ENCODE measurements at places on chromosomes 2 and 18. TPM values are rescaled to one million over a fixed set of nuclear protein-coding genes. Genes with fewer than 3 reads are reported as not detected.

- no peak for DNase-seq
These were observed 135.3 kb upstream of the SH3BP4 start for GRCh38 chr2:234816491-234816890.

- no peak for DNase-seq
These were observed 111.2 kb downstream of the PLB1 start for GRCh38 chr2:28606986-28607441.

DNA sequence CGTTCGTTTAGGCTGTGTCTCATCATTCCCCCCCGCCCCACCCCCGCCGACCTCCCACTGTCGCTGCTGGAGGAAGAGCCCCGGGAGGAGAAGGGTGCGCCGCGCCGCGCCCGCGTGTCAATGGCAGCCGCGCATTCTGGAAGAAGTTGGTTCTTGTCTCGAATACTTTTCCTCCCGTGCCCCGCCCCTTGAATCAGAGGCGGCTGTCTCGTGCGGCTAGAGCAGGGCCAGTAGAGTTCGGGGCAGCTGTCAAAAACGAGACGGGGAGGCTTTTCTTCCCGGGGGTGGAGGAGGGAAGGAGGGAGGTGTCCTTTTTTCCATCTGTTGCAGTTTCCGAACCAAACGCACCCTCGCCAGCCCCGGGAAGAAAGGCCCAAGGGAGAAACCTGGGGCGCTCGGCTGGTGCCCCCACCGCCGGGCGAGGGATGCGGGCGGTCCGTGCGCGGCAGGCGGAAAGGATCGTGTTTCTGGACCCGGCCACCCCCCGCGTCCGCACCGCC, 410 bp upstream of the TGIF1 start:
- DNase-seq = no peak

DNA sequence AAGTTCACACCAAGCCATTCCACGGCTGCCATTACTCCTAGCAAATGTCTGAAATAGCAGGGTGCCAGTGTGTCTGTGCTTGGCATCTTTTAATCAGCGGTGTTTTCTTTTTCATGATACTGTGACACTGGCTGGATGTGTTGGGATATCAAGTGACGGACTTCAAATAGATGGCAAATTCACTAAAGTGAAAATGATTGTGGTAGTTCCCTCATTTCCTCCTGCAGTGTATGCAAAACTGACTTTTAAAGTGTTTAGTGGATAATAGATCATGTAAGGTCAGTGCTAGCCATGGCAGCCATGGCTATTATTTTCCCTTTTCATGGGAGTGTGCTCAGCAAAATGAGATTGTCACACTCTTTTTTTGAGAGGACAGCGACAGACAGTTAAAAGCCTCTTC, 261.5 kb upstream of the SIX3 start:
- DNase-seq = no peak

GRCh38 chr18:32552421-32553030, 81.8 kb upstream of the GAREM1 start:
- peak; percentile 56 for DNase-seq

GRCh38 chr2:241334813-241335212, 19.1 kb downstream of the SEPTIN2 start:
- no peak for DNase-seq

- DNase-seq = peak; percentile 75
These were observed 111.4 kb downstream of the FTCDNL1 start for GRCh38 chr2:199739413-199740110.

GRCh38 chr2:64029116-64029665, 10.0 kb upstream of the VPS54 start:
- DNase-seq = no peak

GRCh38 chr2:99631700-99632099, 141.9 kb upstream of the REV1 start:
- no peak for DNase-seq

DNA sequence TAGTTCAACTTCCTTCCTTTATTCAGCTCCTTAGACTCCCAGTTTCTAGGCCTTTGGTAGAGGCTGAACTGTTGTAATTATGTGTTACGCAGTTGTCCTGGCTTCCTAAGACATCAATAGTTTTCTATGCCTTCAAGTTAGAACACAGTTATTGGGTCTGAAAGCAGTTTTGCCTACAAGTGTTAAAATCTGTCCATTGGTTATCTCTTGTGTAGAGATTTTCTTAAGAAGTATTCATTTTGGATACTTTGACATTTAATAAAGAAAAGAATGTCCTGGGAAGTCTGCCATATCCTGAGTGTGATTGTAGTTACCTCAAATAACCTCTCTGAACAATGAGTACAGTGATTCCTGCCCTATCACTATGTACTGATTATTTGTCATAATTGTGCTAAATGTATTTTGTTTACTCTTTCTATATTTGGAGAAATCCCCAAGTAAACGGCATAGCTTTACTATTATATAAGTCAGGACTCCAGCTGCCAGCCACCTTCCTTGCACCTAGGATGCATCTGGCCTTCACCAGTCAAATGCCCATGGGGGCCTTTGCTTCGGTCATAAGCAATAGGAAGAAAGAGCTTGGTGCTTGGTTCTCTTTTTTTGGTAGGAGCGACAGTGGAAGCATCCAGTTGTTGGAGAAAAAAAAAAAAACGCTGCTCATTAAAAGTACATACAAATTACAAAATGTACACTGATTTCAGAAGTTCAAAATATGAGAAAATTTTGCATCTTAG, 449.5 kb upstream of the PKDCC start:
- no peak for DNase-seq

GRCh38 chr2:238870261-238870660, 22.4 kb downstream of the TWIST2 start:
- no peak for DNase-seq

DNA sequence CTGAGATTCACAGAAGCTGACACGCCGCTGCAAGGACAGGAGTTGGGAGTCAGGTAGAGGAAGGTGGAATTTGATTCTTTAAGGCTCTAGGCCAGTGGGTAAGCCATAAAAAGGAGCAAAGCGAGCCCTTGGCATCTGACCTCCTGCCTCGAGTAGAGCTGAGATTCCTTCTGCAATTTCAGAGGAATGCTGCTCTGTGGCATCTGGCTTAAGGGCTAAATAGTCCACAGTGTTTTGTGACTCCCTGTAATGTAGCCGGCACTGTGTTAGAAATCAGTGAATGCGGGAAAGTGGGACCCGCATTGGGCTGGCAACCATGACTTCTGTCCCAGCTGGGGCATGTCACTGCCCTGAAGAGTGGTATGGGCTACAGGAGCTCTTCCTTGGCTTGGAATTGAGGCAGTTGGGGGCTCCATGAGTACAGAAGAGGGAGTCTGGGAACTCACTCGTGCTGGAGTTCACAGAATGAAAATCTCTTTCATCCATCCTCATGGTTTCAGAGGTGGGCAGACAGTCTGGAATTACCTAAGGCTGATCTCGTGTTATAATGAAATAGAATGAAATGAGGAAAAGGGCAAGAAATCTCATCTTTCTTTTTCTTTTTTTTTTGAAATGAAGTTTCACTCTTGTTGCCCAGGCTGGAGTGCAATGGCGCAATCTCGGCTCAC, 12.7 kb upstream of the MYCN start:
- no peak for DNase-seq

DNA sequence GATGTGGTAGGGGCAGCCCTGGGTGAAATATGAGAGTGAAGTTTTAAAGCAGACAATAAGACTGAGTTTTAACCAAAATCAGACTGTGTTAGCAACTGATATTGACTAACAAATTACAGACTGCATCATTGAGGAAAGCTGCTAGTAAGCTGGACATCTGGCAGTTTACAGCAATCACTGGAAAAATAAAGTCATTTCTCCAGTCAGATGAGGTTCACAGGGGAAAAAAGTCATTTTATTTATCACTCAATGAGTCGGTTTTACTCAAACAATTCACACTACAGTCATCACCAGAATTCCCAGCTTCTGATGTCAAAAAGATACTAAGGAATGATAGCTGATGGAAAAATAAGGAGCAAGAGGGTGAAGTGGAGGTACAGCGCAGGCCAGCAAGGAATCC, 10.5 kb upstream of the TMEM177 start:
- no peak for DNase-seq

GRCh38 chr2:216064014-216064630, 17.5 kb downstream of the PECR start:
- no peak for DNase-seq

DNA sequence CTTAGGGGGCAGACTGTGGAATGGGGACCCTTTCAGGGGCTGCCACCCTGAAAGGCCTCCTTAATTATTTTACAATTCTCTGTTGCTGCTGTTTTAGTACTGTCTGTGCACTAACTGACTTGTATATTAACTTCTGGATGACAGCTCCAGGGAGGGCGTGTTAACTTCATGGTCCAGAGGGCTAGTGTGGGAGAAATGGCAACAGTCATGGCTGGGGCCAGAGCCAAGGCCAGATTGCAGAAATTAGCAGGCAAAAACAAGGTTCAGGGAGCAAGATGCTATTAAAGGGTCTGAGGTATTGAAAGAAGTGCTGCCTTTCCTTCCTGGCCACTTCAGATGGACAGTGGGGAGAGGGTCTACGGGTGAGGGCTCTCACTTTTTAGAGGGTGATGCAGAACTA, 9.1 kb downstream of the WIPF1 start:
- DNase-seq = no peak

- DNase-seq = no peak
These were observed 13.3 kb downstream of the MAL start for GRCh38 chr2:95038635-95039298.

GRCh38 chr2:88831792-88832248, 140.3 kb downstream of the RPIA start:
- peak; percentile 47 for DNase-seq

DNA sequence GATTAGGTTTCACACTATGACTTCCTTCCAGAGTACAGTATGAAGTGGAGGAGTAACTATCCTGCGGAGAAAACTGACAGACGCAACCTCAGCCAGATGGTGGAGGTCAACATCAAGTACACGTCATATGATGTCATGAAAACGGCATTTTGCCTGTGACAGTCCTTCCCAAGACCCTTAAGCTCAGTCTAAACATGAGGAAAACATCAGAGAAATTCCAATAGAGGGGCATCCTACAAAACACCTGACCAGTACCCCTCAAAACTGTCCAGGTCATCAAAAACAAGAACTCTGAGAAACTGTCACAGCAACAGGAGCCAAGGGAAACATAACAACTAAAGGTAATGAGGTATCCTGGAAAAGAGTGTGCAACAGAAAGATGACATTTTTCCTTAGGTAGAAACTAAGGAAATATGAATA, 1.7 kb downstream of the RNU4ATAC start:
- no peak for DNase-seq

DNA sequence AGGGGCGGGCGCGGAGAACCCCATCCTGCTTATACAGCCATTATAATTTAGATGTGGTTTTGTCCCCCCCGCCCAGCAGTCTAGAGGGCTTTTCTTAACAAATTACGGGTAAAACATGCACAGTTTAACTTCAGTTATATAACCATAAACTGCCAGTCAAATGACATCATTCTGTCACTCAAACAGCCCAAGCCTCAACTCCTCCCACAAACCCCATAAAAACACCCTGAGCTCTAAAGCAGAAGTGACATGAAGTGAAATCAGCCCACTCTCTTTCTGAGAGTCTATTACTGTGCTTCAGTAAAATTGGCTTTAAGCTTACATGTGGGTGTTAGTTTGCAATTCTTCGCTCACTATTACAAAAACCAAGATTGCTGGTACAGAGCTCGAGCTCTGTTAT, 705.1 kb upstream of the GCFC2 start:
- no peak for DNase-seq

GRCh38 chr2:239789711-239790110, 235.4 kb downstream of the NDUFA10 start:
- no peak for DNase-seq

GRCh38 chr18:13110559-13110958, 108.0 kb upstream of the LDLRAD4 start:
- DNase-seq = no peak

GRCh38 chr2:103512442-103512841, 750.6 kb downstream of the TMEM182 start:
- no peak for DNase-seq

DNA sequence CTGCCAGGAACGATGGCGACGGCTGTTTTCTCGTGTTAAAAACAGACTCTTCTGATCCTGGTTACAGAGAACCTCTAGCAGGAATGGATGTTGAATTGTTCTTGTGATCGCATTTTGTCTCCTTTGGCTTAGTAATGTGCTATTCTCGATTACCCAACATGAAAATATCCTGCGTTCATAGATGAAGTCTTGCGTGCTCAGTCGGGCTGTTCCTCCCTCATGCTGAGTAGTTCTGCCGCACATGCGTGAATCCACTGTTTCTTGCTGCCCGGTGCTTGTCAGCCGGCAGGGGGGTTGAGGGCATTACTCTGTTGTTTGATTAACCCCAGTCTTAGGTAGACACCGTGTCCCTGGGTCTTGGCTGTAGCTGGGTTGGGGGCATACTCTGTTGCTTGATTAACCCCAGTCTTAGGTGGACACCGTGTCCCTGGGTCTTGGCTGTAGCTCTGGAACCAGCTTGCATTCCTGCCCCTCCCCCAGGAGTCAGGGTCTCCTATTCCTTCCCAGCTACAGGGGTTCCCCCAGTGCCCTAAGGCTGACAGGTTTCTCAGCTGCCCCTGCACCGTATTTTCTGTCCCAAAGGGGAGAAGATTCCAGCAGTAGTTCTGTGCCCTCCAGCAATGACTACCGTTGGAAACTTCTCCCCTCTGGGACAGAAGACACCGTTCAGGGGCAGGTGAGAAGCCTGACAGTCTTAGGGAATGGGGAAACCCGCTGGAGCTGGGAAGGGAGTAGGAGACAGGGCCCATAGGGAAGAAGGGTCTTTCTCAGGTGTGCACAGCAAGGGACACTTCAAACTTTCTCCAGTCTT, 22.1 kb upstream of the ASB1 start:
- DNase-seq = no peak

- DNase-seq = no peak
These were observed 1579.3 kb downstream of the SUCLG1 start for GRCh38 chr2:82879803-82880202.

DNA sequence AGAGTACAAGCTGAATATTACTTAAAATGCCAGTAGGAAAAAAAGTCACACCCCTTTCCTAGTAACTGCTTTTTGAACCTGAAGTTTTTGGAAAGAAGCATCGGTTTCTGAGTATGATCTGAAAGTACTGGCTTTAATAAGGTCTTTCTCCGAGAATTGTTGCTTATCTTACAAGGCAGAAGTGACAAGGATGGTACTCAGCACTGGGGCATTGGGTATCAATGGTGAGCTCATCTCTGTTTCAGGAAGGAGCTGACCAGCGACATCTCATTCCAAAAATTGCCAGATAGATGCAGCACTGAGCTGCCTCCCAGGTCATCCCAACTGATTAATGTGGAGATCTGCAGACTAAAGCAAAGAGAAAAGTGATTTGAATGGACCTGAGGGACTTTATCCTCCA, 85.4 kb downstream of the FMNL2 start:
- no peak for DNase-seq

The TCF23 gene
- not detected for total RNA-seq

The ZC3H6 gene
- 4.3 TPM for total RNA-seq

The EMILIN2 gene
- 2.4 TPM for total RNA-seq

The RGPD3 gene
- total RNA-seq = 0.15 TPM

The AQP12B gene
- total RNA-seq = not detected

The CPLX4 gene
- not detected for total RNA-seq

The TTN gene
- 2.0 TPM for total RNA-seq

The SCYGR8 gene
- total RNA-seq = not detected

The PKDCC gene
- total RNA-seq = 17.5 TPM

The GALNT13 gene
- total RNA-seq = not detected

The FHOD3 gene
- total RNA-seq = 0.80 TPM

The TLX2 gene
- total RNA-seq = not detected

The ANKRD29 gene
- total RNA-seq = 0.39 TPM

The GRHL1 gene
- 5.7 TPM for total RNA-seq

The SERPINB10 gene
- total RNA-seq = not detected

The TMEM37 gene
- 83.1 TPM for total RNA-seq

The CNGA3 gene
- not detected for total RNA-seq

The DNER gene
- total RNA-seq = not detected

The POU3F3 gene
- not detected for total RNA-seq

The GAD1 gene
- not detected for total RNA-seq

The NOSTRIN gene
- total RNA-seq = 9.6 TPM
